ENCODE measurements at places on chromosomes 5 and 9.

DNA sequence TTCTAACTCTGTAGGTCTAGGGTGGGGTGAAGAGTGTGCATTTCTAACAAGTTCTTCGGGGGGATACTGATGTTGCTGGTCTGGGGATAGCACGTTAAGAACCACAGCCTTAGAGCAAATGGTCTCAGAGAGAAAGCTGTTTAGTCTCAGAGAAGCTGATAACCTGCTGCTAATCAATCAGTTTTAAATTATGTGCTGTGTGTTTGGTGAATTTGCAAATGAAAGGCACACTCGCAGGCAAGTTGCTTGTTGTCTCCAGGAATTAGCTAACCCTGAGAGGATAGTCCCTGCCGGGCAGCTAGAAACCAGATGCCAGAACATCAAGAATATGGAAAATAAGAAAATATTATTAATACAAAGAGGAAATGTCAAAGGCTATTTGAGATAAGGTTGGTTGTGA is 79.2 kb downstream of the DMRT2 start:
- no peak for DNase-seq

- DNase-seq = peak; percentile 93
Measured at GRCh38 chr5:147403651-147404640, 105.9 kb downstream of the DPYSL3 start.

- no peak for DNase-seq
Measured at GRCh38 chr9:91844190-91844589, 105.8 kb downstream of the ROR2 start.

GRCh38 chr9:125739436-125739835 is 7.7 kb upstream of the PBX3 start:
- no peak for DNase-seq

- no peak for DNase-seq
Measured at GRCh38 chr9:71764891-71765290, 3.4 kb downstream of the CEMIP2 start.

- DNase-seq = peak; percentile 52
Measured at GRCh38 chr5:73213566-73213998, 40.6 kb downstream of the TMEM174 start.

DNA sequence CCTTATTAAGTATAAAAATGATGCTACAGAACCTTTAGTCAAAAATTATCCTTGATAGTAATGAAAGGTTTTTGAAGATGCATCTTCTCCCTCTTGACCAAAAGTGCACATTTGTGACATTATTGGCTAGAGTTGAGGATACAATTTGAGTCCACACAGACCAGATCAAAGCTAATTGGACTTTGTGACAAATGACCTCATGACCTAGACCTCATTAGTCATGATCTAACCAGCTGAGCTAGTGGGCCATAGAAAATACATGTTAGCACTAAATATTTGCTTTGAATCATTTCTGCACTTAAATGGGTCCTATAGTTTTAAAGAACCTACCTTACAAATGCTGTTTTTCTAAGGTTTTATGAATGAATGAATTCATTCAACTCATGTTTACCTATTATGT is 182.1 kb downstream of the RFX3 start:
- no peak for DNase-seq

DNA sequence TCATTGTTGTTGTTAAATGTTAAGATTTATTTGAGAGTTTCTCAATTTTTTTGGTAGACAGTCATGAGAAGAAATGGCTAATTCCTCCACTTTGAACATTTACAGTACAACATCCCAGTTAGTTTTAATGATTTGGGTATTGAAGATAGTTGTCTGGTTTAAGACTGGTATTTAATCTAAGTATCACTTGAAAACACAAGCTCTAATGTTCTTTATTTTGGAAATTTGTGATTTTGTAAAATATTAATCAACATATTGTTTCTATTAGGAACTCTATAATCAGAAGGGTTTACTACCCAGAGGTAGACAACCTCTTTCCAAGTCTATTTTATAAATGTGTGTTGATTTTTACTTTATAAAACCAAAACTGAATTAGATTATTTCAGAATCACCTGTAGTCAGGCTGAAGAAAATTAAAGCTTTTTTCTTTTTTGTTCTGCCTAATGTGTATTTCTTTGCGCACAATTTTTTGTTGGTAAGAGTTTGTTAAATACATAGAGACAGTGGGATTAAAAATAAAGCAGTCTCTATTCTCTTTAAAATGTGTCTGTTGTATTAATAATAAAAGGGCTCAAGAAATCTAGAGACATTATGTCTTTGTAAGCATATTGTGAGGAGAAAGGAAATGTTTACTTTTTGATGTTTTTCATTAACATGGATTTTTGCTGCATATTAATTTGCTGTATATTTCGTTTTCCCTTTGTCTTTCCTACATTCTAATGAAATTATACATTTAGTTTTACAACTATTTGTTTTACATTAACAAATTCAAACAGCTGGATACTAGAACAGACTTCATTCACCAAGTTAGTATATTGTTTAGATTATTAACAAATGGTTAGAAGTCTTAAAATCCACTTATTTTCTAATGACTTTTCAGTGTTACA is 3.9 kb upstream of the PURA start:
- DNase-seq = no peak

- no peak for DNase-seq
Measured at GRCh38 chr9:5191985-5192384, 6.5 kb upstream of the INSL6 start.

- no peak for DNase-seq
Measured at GRCh38 chr9:134559013-134559412, 82.6 kb upstream of the COL5A1 start.

DNA sequence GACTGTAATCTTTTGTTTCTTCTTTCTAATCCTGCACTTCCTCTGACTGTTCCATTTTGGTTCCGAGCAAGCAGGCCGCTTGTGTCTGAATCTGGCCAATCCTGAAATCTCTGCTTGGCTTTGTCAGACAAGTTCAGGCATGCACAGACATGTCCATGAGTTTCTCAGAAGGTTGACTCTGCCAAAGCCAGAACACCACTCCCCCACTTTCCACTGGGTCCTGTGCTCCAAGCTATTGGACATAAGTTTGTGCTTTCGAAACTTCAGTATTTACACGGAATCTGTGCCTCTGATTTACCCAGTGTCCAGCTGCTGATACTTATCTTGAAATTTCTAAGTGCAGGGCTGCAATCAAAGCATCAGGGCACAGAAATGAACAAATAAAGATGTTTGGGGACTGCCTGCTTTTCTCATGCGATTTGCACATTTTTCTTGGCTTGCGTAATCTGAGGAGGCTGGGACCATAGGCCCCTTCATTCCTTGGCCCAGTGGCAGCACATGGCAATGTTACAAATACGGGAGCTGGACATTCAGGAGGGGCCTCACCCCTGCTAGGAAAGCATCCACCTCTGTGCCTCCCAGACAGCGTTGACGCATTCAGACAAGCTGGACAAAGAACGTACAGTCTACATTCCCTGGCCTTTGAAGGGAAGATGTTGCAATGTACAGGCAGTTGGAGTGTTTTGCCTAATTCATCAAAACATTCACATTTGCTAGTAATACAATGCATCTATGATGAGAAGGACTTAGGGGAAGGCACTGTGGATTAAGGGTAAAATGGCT is 209.2 kb upstream of the PAPPA start:
- DNase-seq = peak; percentile 99

- peak; percentile 98 for DNase-seq
Measured at GRCh38 chr5:140611020-140611521, 21.9 kb downstream of the CD14 start.

DNA sequence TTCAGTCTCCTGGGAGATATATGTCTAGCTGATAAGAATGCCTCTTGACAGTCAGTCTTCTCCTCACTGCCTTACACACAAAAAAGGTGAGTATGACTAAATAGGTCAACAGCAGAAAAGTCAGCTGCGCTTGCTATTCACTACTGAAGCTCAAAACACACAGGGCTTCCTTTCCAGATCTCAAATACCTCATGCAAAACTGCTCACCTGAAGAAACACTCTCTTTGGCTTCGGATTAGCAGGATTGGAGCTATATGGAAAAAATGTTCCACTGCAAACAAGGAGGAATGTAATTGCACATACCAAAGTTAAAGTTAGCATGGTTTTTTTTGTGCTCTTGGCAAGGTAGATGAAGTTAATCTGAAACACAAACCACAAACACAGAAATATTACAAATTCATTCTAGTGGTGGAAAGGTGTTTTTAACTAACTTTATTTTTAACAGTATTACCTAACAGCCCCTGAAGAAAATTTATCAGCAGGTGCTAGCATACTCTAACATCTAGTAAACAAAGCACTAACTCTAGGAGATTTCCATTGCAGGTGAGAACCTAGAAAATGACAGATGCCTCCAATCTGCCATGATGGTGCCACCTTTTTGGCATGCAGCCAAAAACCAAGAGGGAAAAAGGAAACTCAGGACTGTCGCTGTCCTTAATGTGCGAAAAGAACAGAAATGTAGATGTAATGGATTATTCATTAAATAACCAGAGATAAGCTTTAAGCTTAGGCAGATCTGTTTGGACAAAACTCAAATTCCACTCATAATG is 31.8 kb downstream of the ERMP1 start:
- DNase-seq = no peak

GRCh38 chr5:94467346-94467953 is 151.0 kb downstream of the KIAA0825 start:
- DNase-seq = no peak

DNA sequence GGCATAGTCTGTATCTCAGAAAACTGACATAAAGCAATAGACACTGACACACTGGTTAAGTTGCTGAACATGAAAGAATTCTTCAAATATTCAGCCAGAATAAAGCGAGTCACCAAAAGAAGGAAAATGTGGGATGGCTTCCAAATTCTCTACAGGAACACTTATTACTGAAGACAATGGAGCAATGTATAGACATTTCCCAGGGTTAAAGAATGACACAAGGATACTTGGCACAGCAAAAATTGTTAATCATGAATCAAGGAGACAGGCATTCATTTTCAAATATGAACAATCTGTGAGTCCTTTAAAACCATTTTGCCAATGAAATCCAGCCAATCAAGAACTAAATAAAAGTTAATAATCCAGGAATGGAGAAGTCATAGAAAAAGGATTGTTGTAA is 92.5 kb downstream of the MTX3 start:
- no peak for DNase-seq

GRCh38 chr9:95363051-95363841 is 45.7 kb upstream of the FANCC start:
- no peak for DNase-seq

GRCh38 chr5:10194083-10194482 is 55.6 kb downstream of the ATPSCKMT start:
- DNase-seq = no peak

GRCh38 chr5:62692946-62693713 is 114.5 kb downstream of the LRRC70 start:
- DNase-seq = no peak

- DNase-seq = no peak
Measured at GRCh38 chr9:89536600-89536999, 38.7 kb upstream of the SEMA4D start.

DNA sequence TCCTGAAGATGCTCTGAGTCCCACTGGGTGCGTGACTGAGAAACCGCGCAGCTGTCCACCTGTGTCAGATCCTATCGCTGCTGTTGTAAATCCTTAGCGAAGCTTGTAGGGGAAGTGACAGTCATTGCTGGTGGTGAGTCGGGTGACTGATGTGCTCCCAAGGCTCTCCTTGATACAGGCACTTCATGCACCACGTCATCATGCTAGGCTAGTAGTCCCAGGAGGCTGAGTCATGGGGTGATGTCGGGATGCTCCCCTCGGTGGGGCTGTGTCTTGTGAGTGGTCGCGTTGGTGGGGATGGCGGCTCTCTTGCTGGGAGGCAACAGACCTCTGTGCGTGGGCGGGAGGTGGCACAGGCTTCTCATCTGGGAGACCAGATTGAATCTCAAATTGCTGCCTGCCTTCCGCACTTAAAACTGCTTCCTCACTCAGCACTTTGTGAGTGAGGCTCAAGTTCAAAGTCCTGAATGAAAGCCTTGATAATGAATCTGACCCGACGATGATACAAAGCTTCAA is 84.7 kb downstream of the CSNK1A1 start:
- peak; percentile 22 for DNase-seq

GRCh38 chr9:72305102-72305546 is 59.9 kb downstream of the ZFAND5 start:
- DNase-seq = peak; percentile 97

DNA sequence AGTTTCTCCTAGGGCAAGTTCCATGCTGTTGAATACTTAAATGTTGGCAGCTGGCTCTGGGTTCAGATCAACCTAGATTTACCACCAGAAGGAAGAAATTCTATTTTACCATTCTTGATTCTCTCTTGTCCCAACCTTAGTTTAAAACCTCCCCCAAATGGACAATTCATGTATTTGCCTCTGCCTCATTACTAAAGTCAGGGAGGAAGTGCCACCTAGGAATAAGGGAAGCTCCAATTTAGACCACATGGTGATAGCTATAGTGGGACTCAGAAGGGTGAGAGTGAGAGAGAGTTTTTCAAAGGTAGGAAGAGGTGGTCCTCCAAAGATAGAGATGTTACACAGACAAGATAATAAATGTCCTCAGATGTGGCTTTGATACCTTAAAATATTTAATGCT is 53.4 kb upstream of the PAM start:
- DNase-seq = no peak

DNA sequence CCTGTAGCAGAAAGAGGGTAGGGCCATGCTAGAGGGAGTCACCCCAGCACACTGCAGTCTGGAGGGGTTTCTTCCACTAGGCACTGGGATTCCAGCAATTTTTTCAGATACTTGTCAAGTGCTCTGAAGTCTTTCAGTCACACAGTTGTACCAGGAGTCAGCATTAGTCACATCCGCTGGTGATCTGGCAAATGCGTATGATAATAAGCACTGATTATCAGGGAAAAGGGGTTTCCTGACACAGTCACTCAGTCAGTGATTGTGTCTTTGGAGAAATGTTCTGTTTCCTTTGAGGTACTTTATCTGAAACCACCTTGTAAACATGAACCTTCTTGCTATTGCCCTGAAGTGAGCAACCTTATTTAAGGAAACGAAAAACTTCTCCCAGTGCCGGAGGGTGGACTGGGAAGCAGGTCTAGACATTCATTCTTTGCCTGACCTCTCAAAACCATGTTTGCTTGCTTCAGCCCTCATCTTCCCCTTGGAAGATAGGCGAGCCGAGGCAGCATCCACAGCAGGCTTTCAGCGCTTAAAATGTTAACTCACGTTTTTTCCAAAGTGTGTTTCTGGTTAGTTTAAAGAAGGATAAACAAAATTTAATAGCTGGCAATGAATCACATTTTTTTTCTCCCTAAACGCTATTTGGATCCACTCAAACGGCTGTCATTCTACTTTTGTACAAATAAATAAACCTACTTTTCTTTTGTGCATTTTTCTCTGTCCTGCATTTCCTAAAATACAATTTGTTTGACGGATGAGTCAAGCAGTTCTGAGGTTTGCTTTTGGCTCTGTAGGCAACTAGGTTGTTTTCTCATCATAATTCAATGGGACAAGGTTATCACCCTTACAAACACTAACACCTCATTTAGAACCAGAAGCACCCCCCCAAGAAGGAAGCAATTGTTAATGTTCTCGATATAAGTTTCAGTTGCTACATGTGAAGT is 77.7 kb downstream of the FOXD1 start:
- peak; percentile 98 for DNase-seq

GRCh38 chr5:93252165-93252564 is 328.9 kb downstream of the NR2F1-AS1 start:
- no peak for DNase-seq

DNA sequence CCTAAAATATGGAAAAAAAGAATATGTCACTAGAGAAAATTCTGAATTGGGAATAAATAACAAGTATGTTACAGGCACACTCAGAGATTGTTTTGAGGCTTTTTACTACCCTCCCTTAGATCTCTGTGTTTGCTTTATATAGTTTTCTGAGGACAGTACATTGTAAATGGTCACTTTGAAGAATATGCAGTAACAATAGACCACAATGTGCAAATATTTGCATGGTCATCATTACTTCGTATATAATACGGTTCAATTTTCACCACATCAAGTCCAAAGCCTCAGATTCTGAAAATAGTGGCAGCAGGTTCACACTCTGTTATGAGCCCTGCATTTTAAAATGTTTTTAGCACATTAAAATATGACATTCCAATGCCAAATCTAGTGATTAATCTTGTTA is 238.6 kb downstream of the ADAMTS6 start:
- no peak for DNase-seq

All from NCI-H226 (cell line).